NCI-H526 treated with DMSO at 0.1 percent for 48 hours (cell line): ENCODE measurements at places on chromosomes 7 and 10.
A peak's percentile ranks its signal among the peaks of the same experiment; 100 is the strongest.

DNA sequence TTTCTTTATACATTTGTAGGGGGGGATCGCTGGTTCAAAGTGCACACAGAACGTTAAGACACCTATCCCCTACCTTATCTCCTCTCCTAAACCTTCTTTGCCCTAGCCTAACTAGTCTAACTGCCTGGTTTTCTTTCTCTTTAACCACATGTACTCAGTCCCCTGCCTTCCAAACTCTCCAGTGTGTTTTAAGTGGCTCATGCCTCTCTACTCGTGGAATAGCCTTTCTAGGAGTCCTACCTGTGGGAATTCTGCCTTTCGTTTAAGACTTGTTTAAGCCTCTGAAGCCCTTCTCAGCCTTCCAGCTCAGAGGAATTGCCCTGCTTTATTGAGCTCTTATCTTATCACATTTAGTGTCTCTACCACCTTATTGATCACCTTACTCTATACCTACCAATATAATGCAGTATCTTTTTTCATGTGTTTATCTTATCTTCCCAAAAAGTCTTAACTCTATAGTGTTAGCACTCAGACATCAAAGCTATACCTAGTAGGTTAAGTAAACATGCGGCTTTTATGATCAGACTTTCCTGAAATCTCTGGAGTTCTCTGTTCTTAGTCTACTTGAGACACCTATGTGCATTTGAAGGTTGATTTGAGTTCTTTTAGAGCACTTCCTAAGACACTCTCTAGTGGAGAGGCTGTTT, 50.7 kb downstream of the ARID5B start:
- DNase-seq: no peak

DNA sequence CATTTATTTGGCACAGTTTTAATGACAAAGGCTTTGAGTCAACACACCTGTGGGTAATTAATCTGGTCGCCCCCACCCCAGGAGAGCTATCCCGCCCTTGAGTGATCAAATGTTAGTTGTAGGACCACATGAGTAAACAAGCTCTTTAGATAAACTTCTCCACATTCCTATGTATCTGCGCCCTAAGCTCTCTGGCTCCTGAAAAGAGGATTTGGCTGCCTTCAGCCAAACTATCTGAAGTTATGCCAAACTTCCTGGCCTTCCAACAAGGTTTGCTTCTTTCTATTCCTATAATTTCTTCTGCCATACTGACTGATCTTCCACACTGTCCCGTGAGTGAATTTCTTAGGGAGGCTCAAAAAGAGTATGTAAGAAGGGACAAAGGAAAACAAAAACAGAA, 134.2 kb downstream of the RALA start:
- no peak for DNase-seq

GRCh38 chr7:42161719-42162118, 75.3 kb downstream of the GLI3 start:
- DNase-seq: no peak

- DNase-seq: no peak
These were observed 676.3 kb upstream of the STEAP1 start for GRCh38 chr7:89477991-89478390.

DNA sequence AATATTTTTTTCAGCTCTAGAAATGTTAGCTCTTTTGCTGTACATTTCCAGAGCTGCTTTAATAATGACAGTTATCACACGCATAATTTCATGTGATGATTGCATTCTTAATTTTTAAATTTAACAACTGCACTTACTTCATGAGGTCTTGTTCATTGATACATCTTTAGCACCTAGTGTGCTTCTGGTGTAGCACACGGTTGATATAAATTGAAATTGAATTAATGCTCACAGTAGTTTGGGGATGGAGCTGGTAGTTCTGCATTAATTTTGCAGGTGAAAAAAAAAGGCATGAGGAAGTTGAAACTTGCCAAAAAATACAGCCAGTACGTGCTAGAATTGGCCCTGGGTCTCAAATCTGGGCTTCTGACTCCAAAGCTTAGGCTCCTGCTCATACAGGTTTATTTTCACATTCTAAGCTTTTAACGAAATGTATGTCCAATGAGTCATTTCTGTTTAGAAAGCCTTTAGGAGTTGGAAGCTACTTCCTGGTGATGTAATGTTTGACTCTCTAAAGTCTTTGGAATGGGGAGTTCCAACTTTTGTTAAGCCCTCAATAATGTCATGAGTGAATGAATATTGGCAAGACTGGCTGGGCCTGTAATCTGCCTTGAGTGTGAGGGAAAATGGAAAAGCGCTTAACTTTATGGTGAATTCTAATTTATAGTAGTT, 62.5 kb downstream of the DAGLB start:
- DNase-seq: no peak

GRCh38 chr10:127968027-127968441, 61.1 kb downstream of the PTPRE start:
- DNase-seq: peak; percentile 89

DNA sequence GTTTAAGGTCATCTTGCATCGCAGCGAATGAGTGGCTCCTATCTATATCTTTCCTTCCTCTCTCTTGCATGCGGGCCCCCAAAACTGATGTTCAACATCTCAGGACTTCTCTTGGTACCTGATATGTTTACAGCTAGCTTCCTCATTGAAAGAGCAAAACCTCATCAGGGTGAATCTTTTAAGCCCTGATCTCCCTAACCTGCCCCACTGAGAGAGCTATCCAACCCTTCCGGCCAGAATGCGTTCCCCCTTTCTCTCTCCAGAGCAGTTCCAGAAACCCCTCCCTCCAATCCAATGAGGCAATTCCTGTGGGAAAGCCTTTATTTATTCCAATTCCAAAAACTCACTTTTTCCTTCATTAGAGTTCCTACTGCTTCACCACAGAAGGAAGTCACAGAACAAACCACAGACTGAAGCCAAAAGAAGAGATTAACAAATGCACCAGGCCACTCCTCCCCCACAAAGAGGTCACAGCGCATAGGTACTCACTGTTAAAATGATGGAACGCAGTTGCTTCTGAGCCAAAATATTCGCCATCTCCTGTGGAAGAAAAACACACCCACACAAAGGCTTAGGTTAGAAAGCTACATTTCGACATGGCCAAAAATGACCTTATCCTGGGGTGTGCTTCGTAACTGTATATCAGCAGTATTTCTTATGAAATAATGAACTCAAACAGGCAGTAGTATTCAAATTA, 232.4 kb downstream of the ELMO1 start:
- no peak for DNase-seq

GRCh38 chr10:105121743-105122142, 480.7 kb downstream of the SORCS3 start:
- no peak for DNase-seq

- DNase-seq: no peak
These were observed 24.6 kb upstream of the SGMS1 start for GRCh38 chr10:50648089-50648934.

- DNase-seq: peak; percentile 1
These were observed 196.0 kb downstream of the RNLS start for GRCh38 chr10:88386821-88387773.

- no peak for DNase-seq
These were observed 140.7 kb downstream of the PFKFB3 start for GRCh38 chr10:6343305-6344010.

DNA sequence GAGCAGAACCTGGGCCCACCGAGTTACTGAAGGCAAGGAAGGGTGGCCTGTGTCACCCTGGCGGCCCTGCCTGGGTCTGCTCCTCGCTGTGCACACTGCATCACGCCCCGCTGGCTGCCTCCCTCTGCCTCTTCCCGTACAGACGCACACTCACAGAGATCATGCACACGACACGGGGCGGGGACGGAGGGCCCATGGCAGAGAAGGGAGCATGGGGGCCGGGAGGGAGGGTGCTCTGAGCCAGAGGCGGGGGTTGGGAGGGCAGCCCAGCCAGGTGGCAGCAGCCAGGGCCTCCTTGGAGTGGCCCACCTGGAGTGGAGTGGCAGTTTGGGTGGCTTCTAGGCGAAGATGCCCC, 16.6 kb downstream of the BUD23 start:
- no peak for DNase-seq

GRCh38 chr7:151708610-151709009, 168.3 kb downstream of the PRKAG2 start:
- no peak for DNase-seq

GRCh38 chr10:108812906-108813305, 1110.4 kb downstream of the XPNPEP1 start:
- DNase-seq: no peak

DNA sequence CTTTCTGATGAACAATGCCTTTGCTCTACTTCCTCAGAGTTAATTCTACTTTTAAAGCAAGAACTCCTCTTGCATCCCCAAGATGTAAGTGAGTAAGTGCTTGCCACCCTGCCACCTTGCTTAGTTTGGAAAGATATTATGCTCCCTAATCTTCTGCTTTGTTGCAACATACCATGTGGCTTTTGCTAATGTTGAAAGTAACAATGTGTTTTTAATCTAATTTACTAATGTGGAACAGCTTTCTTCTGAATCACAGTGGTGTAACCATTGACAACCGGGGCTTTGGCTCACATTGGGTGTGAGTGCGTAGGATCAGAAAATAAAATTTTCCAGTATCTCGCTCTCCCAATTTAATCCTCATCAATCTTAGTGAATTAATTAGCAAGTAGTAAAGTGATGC, 254.1 kb upstream of the PTER start:
- no peak for DNase-seq

- DNase-seq: peak; percentile 33
These were observed 57.8 kb upstream of the OPALIN start for GRCh38 chr10:96416643-96417042.

- DNase-seq: no peak
These were observed 1027.8 kb upstream of the LRRTM3 start for GRCh38 chr10:65898055-65898454.

- DNase-seq: no peak
These were observed 2.0 kb downstream of the PRR15 start for GRCh38 chr7:29565634-29565981.

GRCh38 chr7:14754631-14755030, 147.9 kb downstream of the DGKB start:
- DNase-seq: no peak

DNA sequence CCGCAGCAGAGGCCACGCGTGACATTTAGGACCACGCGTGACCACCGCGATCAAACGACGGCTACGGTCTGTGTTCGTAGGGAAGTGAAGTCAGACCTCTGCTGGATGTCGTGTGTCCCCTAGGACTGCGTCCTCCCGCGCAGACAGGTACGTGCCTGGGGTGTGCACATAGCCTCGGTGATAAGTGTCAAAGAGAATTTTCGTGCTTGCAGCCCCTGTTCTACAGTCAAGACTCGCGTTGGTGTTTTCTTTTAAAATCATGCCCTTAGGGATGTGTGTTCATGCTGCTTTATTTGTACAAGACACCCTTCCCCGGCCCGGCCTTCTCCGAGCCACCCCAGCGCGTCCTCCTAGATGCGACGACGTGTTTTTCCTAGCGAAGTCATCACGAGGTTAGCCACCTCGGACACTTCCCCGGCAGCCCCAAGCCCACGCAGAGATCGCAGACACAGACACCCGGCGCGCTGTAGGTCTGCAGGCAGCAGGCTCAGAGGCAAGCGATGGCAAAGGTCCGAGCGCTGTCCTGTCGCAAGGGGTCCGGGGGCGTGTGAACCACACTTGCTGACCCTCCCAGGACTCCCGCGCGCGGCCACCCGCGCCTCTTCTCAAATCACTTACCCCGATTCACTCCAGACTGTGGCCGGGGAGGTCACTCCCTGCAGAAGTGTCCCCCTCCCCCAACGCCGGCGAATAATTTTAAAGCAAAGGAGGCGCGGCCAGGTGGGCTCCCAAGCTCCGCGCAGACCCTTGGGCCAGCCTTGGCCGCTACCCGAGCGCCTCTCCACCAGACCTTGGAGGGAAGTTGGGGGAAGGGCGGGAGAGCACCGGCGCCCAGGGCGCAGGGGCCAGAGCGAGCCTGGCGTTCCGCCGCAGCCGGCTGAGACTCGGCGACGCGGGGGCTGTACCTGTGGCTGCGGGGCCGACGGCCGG, 552 bp downstream of the MKX start:
- peak; percentile 5 for DNase-seq

- no peak for DNase-seq
These were observed 63.0 kb downstream of the PAPSS2 start for GRCh38 chr10:87722716-87723115.

GRCh38 chr10:70906031-70906783, 17.8 kb upstream of the PCBD1 start:
- DNase-seq: no peak

GRCh38 chr7:134108802-134109201, 18.3 kb upstream of the LRGUK start:
- DNase-seq: no peak

GRCh38 chr7:26370011-26370410, 78.3 kb downstream of the SNX10 start:
- no peak for DNase-seq
